MV-4-11 (cell line): ENCODE measurements at places on chromosomes 16 and 17.

DNA sequence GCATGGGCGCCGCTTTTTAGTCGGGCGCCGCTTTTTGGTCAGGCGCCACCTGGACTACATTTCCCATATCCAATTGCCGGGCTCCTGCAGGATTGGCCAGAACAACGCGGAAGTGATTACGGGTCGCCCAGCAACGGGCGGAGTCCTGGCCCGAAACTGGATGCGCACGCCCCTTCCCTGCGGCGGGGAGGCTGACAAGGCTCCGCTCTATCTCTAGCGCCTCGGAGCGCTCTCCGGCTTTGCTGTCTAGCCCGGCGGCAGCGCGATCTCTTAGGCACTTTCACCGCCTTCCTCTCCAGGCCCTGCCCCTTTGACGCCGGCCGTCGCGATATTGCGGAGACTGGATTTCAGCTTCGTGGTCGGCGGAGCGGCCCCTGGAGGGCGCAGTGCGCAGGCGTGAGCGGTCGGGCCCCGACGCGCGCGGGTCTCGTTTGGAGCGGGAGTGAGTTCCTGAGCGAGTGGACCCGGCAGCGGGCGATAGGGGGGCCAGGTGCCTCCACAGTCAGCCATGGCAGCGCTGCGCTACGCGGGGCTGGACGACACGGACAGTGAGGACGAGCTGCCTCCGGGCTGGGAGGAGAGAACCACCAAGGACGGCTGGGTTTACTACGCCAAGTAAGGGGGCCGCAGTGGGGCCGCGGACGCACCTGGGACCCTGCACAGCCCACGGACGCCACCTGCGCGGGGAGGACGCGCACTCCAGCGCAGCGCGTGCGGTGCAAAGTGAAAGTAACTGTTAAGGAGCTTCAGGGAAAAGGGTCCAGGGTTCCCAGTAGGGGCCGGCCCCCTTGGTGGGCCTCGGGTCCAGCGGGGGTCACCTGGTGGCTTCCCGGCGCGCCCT lies at the start of gene WWOX:
TSS of gene WWOX (plus strand) at position 384 of the 841 bp plus-strand sequence.
- peak; percentile 99 for DNase-seq

DNA sequence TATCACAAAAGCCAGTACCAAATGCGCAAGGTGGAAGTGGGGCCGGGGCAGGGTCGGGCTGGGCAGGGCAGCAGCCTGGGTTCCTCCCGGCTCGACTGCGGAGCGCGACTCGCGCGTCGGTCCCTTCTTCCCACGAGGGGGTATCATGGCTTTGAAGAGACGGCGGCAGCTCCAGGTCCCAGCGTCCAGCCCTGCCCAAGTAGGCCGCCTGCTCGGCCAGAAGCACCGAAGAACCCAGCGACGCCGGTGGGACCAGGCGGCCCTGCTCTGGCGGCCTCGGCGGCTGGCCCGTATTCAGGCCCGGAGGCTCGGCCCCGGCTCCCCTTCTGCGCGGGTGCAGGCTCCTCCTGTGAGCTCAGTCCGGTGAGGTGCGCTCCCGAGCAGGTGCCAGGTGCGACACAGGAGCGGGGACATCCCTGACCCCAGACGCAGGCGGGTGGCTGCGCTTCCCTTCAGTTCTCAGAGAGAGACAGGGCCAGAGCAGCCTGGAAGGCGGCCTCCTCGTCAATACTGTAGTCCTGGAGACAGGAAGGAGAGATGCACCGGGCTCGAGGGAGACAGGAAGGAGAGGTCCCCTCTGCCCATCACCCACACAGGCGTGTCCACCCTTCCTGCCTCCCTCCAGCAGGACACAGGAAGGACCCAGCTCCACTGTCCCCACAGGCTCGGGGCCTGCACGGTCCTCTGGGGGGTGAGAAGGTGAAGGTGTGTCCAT lies 8.9 kb downstream of the RNF166 start:
- no peak for DNase-seq

GRCh38 chr17:39536468-39536867 lies 71.3 kb downstream of the NEUROD2 start:
- DNase-seq, result peak; percentile 0

- no peak for DNase-seq
Measured at GRCh38 chr16:27312580-27313421, 973 bp upstream of the IL4R start.

- DNase-seq, result no peak
Measured at GRCh38 chr17:4465786-4466185, 32.0 kb downstream of the SPNS3 start.

GRCh38 chr17:66748578-66748977 lies 86.3 kb upstream of the CACNG5 start:
- no peak for DNase-seq

DNA sequence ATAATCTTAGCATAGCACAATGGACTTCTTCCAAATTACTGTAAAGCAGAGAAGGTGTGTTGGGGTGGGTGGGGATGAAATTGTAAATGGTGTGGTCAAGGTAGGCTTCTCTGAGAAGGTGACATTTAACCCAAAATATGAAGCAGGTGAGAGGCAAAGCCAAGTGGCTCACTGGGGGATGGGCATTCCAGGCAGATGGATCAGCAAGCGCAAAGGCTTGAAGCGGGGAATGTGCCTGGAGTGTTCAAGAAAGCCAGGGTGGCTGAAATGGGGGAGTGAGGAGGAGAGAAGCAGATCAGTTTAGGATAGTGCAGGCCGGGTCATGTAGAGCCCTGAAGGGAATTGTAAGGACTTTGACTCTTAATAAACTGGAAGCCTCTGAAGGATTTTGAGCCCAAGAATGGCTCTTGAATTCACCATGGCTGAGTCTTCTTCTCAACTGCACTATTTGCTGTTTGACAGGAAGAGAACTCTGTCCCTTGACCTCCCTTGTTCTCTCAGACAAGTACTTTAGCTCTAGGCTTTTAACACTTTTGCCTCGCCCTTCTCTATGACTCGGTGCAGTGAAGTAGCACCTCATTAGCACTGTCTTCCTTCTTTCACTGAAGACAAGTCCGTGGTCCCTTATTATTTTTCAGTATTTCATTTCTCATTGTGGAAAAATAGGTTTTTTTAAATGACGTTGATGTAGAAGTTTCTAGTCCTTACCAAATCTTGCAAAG lies 14.7 kb downstream of the CACNG3 start:
- DNase-seq, result no peak

GRCh38 chr17:6651919-6652452 lies 424 bp downstream of the C17orf100 start:
- peak; percentile 29 for DNase-seq

- DNase-seq, result no peak
Measured at GRCh38 chr16:70018254-70018653, 67.1 kb downstream of the CLEC18A start.

- DNase-seq, result peak; percentile 23
Measured at GRCh38 chr16:27273670-27274423, 5.3 kb upstream of the NSMCE1 start.

GRCh38 chr16:72877374-72878028 lies 170.4 kb downstream of the ZFHX3 start:
- peak; percentile 71 for DNase-seq

GRCh38 chr16:19138601-19139000 lies 24.8 kb downstream of the ITPRIPL2 start:
- DNase-seq, result no peak
